ENCODE measurements at places on chromosomes 5 and 9.

DNA sequence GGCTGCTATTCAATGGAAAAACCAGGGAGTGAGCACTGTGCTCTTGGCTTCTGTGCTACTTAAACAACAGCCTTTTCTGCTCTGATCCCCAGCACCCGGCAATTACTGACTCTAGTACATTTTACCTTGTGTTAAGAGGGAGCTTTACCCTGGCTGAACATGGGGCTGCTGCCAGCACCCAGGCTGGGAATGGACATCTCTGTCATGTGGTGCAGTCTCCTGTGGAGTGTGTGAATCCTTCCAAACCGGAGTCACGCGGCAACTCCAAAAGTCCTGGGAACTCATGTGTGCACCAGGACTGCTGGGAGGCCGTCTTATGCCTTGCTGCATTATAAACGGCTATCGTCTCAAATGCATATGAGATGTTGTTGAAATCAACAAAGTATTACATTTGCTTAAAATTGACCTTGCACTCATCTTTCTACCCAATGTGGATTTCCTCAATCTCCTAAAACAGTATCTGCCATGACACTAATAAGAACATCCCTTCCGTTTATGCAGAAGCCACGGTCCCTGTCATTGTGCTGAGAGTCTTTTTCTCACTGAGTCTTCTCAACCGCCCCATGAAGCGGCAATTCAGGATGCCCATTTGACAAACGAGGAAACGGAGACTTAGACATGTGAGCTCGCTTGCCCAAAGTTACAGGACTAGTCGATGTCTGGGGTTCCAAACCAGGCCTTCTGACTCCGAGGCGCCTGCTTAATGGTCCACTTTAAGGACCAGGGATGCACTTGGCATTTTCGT is 884 bp upstream of the GSN start:
- DNase-seq: no peak

DNA sequence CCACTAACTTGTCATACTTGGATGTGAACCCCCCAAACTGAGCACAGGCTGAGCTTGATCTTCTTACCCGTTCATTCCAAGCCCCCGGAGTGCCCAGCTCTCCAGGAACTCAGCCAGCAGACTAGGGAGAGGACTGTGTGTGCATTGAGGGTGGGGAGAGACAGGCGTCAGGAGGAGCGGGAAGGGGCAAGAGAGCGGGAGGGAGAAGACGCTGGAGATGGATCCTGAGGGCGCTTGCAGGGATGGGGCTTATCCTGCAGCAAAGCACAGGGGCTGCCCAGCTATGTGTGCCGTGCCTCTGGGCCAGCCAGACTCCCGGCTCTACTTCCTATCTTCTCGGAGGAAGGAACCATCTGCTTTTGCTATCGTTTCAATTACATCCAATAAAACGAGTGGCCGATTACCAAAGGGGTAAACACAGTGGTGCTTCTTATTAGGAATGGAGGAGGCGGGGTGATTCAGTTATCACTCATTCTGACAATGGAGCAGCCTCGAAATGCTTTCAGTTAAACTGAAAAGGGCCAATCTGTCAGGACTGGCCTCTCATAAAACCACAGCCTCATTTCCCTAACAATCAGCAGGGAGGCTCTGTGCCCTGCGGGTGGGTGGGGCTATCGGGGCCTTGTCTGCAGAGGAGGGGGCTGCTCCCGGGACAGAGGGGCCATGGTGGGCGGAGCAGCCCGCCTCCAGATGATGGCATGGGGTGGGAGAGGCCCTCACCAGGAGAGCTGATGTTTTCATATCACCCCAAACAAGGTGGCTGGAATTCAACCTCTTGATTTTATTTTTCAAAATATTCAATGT is 168.2 kb downstream of the DAB2IP start:
- peak; percentile 11 for DNase-seq

- no peak for DNase-seq
Observed at GRCh38 chr9:73173557-73174329, 22.1 kb downstream of the ANXA1 start.

GRCh38 chr5:6181147-6181729 is 197.1 kb downstream of the MED10 start:
- no peak for DNase-seq

- DNase-seq: no peak
Observed at GRCh38 chr5:143678148-143678905, 133.6 kb upstream of the HMHB1 start.

DNA sequence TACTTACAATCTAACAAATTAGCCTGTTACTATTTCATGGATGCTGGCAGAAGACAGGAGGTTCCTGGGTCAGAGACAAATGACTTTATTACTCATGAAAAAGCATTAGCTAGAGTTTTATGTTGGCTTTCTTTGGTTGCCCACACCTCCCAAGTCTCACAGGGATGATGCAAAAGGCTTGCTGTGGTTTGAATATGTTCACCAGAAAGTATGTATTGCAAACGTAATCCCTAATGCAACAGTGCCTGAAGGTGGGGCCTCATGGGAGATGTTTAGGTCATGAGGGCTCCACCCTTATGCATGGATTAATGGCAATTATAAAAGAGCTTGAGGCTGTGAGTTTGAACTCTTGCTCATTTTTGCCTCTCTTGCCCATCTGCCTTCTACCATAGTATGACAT is 28.5 kb downstream of the DPYSL3 start:
- no peak for DNase-seq

GRCh38 chr9:131024978-131025868 is 16.2 kb downstream of the LAMC3 start:
- DNase-seq: no peak

- no peak for DNase-seq
Observed at GRCh38 chr5:141039517-141039916, 11.7 kb upstream of the PCDHB1 start.

DNA sequence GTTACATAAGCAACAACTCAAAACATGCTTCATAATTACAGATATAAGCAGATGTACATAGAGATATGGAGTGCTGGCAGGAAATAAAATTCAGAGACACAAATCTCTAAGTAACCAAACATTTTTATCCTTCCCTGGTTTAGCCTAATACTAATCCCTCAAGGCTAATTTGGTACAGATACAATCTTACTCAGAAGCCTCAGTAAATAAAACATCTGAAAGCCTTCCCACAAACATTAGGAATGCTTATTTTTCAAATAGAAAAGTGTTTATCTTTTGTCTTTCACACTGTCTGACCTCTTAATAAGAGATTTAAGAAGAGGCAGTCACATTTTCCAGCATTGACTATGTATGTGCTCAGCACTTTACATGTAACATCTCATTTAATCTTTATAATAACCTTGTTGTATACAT is 399.4 kb downstream of the ARRDC3 start:
- no peak for DNase-seq

DNA sequence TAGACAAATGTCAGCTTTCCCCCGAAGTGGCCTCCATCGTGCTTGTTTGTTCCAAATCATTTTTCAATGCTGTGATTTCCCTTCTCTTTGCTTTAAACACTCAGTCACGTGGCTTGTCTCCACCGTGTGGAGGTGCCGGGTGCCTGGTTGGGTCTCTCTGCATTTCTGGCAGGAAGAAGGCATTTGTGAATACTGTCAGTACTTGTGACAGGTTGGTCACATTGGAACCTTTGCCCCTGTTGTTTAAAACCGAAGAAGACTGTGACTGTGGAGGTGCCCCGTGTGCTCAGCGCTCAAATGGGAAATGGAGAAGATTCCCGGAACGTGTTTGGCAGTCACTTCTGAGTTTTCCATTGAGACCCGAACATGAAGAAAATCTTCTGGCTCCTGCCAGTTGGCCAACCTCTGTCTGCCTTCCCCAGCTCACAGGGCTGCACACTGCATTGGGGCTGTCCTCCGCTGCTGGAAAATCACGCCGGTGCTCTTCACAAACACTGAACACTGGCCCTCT is 74.6 kb downstream of the LMNB1 start:
- no peak for DNase-seq

GRCh38 chr5:135161221-135161620 is 127.2 kb upstream of the PITX1 start:
- no peak for DNase-seq

DNA sequence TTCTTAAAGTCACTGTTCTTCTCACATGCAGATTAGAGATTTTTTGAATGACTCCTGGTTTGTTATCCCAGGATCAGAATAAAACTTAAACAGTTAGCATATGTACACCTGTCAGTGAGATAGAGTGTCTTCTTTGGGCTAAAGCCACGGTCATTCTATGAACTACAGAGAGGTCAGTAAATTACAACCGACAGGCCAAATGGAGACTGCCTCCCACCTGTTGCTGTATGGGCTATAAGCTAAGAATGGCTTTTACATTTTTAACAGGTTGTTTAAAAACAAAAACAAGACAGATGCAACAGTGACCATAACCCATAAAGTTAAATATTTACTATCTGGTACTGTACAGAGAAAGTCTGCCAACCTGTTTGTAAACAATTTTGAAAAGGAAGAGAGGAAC is 125.7 kb downstream of the ELAVL2 start:
- no peak for DNase-seq

- no peak for DNase-seq
Observed at GRCh38 chr5:84301535-84301934, 83.1 kb downstream of the EDIL3 start.

DNA sequence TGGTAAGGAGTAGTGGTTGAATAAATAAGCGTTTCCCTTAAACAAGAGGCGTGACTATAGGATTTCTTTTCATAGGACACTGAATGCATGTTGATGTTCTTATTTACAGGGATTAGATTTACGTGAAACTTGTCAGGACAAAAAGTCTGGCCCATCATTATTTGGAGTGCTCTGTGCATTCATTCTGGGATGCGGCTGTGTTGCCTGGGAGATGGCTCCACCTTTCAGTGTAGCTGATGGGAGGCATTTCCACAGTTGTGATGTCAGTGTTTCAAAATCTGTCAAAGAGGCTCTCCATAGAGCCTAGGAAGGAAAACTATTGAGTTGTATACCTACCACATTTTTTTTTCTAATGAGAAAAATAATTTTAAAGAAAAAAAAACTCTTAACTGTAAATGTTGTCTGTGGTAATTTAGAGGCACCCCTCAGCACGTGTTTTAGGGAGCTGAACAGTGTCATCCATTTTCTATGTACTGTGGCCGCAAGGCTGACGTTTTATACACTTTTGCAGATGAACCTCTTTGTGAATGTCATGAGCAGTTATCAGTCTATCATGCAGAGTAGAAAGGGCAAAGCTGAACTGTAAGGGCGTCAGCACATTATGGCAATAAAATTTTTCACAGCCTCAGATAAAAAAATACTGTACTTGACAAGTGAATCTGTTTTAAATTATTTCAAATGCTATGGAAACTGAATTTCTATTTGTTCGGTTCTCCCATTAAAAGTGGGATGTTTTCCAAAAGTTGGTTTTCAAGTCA is 202.7 kb downstream of the PBX3 start:
- no peak for DNase-seq

GRCh38 chr5:97100476-97100875 is 41.9 kb downstream of the LIX1 start:
- no peak for DNase-seq

DNA sequence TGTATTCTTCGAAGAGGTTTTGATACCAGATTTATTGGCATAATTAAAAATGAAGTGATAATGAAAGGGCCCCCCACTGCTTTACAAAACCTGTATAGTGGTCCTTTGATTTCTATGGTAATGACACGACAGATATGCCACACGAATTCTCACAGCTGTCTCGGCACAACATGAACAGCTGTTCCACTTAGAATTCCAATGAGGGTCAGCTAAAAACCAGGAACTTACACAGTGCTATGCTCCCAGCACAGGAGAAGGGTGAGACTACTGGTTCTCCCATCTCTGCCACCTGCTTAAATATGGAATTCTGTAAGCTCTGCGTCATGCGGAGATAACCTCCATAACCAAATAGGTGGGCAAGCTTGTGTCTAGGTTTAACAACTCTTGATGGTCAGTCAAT is 183.0 kb upstream of the EFNA5 start:
- no peak for DNase-seq

DNA sequence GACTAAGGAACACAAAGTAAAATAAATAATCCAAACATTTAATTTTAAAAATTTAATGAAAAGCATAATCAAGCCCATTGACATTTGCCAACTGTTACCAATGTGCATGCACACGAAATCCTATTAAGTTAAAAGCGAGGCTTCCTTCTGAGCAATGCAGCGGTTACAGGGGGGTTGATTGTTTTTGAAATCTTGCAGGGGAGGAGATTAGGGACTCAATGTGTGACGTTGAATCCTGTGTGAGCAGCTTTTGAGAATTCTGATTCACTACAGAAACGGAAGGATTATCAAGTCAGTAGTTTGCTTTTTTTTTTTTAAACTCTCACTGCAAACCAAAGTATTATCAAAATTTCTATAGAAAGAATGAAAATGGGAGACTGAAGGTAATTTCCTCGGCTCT is 109.5 kb downstream of the PRKACG start:
- DNase-seq: no peak

DNA sequence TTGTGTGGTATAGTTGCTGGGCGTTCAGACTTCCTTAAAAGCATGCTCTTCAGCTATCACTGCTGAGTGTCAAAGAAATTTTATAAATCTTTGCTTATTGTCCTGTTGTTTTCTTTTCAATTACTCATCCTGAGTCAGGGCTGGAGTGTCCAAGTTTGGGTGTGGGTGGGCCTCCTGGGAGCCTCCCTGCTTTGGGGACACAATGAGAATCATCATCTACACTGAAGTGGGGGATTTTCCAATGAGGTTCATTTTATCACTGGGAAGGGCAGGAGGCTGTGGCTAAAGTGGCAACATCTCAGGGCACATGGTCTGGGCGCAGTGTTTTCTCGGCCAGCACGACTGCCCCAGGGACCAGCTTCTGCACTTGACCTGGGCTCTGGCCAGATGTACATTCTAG is 19.5 kb downstream of the GFPT2 start:
- DNase-seq: no peak

DNA sequence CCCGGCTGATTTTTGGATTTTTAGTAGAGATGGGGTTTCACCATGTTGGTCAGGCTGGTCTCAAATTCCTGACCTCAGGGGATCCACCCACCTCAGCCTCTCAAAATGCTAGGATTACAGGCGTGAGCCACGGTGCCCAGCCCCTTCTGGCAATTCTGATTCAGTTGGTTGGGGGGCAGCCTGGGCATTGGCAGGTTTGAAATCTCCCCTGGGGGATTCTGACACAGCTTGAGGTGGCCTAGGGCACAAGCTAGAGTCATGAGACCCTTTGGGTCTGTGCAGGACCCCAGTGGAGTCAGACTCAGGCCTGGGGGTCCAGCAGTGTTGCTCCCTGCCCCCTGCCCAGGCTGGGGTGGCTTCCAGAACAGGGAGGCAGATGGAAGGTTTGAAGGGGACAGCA is 239.8 kb downstream of the PBX3 start:
- no peak for DNase-seq

- no peak for DNase-seq
Observed at GRCh38 chr9:137793196-137793841, 84.3 kb upstream of the CACNA1B start.

- peak; percentile 37 for DNase-seq
Observed at GRCh38 chr9:91905991-91906469, 44.0 kb downstream of the ROR2 start.

GRCh38 chr5:135085133-135085935 is 51.3 kb upstream of the PITX1 start:
- no peak for DNase-seq

GRCh38 chr9:87798261-87798833 is 72.4 kb downstream of the CTSL start:
- no peak for DNase-seq

DNA sequence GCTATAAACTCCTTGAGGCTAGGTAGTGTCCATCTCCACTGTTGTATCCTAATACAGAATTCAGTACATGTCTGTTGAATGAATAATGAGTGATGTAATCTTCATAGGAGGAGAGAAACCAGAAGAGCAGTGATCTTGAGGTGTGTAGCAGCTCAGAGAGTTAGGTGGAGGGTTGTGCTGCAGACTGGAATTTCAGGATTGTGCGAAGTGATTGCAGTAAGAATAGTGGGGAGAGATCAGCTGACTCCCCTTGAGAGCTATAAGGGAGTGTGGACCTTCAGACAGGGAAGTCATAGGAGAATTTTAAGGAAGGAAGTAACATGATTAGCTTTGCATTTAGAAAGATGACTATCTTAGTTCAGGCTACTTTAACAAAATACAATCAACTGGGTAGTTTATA is 4.4 kb downstream of the SNX24 start:
- DNase-seq: no peak
